ENCODE measurements at places on chromosomes 4 and X.

GRCh38 chr4:10715696-10716095 lies 31.1 kb upstream of the CLNK start:
- no peak for DNase-seq

DNA sequence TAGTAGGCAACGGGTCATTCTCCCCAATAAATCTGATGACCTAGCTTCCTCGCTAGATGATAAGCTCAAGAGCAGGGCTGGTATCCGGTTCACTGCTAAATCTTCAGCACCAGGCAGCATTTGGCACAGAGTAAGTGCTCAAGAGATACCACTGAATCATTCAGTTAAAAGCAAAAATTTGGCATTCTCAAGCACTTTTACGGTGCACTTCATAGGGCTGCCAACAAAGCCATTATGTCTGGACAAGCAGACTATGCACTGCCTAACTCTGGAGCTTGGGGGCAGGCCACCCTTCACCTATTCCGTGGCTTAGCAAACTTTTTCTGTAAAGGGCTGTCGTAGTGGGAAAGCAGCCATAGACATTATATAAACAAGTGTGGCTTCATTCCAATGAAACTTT lies 23.8 kb upstream of the CXorf38 start:
- no peak for DNase-seq

DNA sequence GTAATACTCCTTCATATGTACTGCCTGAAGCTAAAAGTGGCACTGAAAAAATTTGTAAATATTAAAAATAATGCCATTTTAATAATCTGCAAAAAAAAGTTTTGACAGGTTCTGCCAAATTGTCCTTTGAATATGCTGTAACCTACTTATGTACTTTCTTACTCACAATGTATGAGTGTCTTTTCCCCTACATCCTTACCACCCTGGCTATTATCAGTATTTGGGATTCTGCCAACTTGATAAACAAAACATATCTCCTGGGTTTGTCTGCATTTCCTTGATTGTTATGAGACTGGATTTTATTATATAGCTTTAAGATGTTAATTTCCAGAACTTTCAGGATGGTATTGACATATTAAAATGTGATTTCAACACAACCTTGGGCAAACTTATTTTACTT lies 187.9 kb downstream of the CHM start:
- DNase-seq = no peak

GRCh38 chr4:7698584-7698983 lies 241.1 kb downstream of the AFAP1 start:
- no peak for DNase-seq

- no peak for DNase-seq
These were observed 37.2 kb downstream of the RBM46 start for GRCh38 chr4:154818230-154818629.

DNA sequence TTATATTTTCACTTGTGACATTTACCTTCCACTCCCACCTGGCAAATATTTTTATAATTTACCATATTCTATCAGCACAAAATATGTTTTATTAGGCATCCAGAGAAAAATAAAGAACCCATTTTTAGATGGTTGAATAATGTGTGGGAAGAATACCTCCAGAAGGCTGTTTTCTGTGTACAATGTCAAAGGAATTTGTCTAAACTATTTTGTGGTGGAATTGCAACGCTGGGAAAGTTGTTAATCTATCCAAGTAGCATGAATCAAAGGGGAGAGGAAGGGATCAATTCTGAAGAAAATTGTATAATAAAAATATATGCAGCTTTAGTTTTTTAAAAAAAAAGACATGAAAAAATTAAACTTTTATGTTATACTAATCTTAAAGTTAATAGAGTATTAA lies 706.5 kb downstream of the FSTL5 start:
- DNase-seq = no peak

DNA sequence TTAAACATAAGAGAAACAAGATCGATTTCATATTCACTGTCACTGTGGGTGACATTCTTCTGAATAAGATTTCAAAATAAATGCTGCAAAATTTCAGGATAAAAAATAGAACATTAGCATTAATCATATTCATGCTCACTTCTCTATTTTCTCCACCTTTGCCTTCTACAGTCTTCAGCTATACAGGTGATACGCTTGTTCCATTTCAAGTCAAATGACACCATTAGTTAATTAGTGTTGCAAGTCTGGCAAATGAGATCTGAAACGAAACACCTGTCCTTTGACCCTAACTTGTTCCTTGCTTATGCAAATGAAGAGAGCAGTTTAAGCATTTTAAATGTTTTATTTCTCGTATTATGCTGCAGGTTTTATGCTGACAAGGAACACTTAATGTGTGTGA lies 667.5 kb upstream of the MAGEB2 start:
- no peak for DNase-seq

- DNase-seq = no peak
These were observed 83.7 kb downstream of the FREM3 start for GRCh38 chr4:143616771-143617170.

All from NCI-H2107 (cell line).